ENCODE measurements at places on chromosomes 11 and 22. TPM values are rescaled to one million over a fixed set of nuclear protein-coding genes. Genes with fewer than 3 reads are reported as not detected.
A peak's percentile ranks its signal among the peaks of the same experiment; 100 is the strongest.

DNA sequence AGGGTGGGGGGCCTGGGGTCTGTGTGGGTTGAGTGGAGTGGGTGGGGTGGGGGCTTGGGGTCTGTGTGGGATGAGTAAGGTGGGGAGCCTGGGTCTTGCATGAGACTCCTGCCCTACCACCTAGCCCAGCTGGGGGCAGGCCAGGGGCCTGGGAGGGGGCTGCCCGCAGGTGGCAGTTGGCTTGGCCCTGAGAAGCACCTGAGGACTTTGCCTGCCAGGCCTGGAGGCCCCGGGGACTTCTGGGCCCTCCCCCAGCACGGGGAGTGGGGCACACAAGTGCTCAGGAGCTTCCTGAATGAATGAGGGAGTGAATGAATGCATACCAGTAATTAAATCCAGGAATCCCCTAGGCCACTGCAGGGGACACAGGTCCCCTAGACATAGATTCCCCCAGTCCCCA, 6.6 kb downstream of the PHLDA2 start:
- peak; percentile 57 for DNase-seq
- no peak overlapping the region for H3K4me3 ChIP-seq
- H3K4me1 ChIP-seq: no peaks in the 10 kb centered on the region
- no peaks in the 10 kb centered on the region for H3K36me3 ChIP-seq
- no peak overlapping the region for H3K27ac ChIP-seq
- no peaks in the 10 kb centered on the region for H3K27me3 ChIP-seq

GRCh38 chr11:3087373-3087772, 30.1 kb upstream of the CARS1 start:
- no peak overlapping the region for H3K4me3 ChIP-seq
- H3K36me3 ChIP-seq: no peaks in the 10 kb centered on the region
- no peak for DNase-seq
- H3K27me3 ChIP-seq: no peaks in the 10 kb centered on the region

- no peaks in the 10 kb centered on the region for H3K27me3 ChIP-seq
- H3K4me3 ChIP-seq: no peak overlapping the region
- H3K4me1 ChIP-seq: no peaks in the 10 kb centered on the region
- no peak overlapping the region for H3K27ac ChIP-seq
- no peak for DNase-seq
These were observed 44.2 kb downstream of the CKAP5 start for GRCh38 chr11:46801694-46802470.

Gene TEX12
- polyA plus RNA-seq: not detected

Data from pancreas (tissue), 10 donors.